Left forelimb (tissue), 1 donor: ENCODE measurements at places on chromosomes 11 and 22.

DNA sequence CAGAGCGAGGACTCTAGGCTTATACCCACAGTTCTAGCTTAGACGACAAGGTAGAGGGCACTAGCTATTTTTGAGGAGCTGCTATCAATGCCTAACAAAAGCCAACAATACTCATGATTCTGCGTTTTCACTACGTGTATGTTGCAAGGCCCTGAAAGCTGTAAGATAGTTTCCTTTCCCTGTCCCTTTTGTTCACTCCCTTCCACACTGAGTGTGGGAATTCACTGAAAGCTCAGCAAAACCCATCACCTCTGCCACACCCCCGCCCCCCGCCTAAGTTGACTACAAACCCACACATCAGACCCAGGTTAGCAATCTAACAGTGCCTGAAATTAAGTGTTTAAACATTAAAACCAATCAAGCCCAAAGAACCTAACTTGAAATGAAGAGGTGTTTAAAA lies 6.2 kb upstream of the LDLRAD3 start:
- DNase-seq: no peak

DNA sequence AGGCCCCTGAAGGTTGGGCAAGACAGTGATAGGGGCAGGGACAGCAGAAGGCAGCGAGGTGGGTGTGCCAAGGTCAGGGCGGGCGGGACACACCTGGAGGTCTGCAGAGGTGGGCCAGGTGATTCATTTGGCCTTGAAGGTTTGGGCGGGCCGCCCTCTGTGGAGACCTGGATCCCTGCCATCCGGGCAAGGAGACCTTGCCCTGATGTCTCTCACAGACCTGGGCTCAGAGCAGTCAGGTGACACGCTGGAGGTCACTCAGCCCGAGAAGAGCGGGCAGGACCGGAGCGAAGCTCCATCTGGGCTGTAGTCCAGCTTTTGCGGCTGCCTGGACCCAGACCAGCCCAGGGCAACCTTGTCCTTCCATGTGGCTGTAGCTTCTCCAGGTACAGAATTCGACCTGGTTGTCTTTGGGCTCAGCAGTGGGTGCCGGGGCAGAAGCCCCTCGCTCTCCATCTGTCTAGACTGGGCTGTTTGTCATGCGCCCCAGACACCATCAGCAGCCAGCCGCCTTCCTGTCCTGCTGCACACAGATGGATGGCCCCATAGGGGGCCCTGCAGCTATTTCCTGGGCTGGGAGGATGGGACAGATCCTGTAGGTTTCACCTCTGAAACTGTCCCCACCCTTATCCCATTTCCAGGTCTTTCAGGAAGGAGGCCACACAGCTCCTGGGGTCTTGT lies 3.1 kb downstream of the MRGPRG start:
- DNase-seq: peak; percentile 46

DNA sequence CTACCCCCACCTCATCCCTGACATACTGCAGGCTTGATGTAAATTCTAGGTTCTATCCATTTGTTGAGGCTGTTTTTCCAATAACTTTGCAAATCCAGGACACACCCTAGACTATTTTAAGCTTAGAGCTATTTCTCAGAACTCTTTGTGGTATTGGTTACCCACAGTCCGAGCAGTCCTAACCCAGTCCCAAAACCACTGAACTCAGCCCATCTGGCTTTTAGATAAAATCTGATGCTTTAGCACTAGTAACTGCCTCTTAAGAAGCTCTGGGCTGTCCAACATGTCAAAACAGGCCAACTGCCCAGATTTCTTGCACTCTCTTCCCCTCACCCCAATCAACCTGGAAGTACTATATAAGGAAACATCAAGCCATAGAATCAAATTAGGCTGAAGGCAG lies 344.4 kb upstream of the CADM1 start:
- DNase-seq: no peak

DNA sequence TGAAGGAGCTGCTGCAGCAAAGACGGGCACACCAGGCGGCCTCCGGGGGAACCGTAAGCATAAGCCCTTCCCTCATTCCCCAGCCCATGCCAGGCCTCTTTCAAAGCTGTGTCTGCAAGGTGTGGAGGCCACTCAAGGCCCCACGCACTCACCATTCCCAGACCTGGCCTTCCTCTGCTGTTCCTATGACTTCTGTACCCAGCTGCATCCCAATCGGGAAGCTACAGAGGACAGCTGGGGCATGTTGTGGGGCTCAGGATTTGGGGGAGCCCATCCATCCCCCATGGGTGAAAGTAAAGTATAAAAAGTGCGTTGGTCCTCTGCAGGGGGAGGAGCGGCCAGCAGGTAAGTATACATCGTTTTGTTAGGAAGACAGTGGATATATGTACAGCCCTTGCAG lies 2.2 kb downstream of the POU2AF3 start:
- DNase-seq: no peak

DNA sequence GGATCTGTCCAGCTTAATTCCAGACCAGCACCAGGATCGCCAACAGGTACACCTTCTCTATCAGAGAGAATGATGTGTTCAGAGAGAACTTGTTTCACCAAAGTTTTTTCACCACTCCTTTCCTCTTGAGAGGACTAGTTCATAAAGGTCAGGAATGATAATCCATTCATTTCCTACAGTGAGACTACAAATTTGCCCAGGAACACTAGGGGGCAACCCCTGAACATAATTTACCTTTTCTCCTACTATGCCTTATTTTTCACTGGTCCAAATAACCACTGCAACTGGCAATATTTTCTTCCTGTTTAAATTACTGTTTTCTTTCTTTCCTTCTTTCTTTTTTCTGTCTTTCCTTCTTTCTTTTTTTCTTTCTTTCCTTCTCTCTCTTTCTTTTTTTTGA lies 22.5 kb downstream of the CAVIN3 start:
- DNase-seq: no peak

DNA sequence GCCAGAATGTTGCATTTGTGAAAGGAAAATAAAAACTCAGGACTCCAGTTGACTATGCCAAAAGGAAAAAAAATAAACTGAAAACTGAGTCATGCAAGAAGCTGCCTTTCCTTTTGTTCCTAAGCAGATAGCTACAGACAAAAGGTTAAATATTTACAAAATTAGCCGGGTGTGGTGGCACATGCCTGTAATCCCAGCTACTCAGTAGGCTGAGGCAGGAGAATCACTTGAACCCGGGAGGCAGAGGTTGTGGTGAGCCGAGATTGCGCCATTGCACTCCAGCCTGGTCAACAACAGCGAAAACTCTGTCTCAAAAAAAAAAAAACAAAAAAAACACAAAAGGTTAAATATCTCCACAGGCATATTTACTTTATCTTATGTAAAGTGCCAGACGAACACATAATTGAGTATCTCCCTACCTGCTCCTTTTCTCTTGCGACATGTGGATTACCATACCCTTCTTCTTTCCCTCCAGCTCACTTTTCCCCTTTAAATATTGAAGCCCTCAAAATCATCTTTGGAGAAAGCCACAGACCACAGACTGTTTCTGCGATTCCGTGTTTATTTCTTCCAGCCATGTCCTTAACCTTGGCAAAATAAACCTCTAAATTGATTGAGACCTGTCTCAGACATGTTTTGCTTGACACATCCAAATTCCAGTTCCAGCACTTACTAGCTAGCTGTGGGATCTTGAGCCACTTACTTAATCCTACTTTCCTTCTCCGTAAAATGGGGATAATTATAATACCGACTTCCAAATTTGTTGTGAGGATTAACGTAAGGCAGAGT lies 2.3 kb upstream of the SMPD1 start:
- DNase-seq: no peak

DNA sequence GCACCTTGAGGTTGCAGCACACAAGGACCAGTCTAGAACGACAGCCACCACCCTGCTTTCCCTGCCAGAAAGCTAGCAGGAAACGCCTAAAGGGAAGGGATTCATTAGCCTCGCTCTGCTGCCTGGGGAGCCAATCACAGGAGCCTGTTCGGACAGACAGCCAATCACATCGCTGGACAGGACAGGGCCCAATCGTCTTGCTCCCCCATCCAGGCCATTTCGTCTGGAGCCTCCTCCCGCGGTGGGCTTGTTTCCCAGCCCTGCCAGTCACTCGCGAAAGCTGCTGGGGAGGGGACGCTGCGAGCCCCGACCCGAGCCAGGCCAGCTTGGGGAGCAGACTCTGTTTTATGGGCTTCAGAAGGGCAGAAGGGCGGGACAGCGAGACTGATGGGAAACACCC lies 79.8 kb upstream of the NCAM1 start:
- peak; percentile 82 for DNase-seq

DNA sequence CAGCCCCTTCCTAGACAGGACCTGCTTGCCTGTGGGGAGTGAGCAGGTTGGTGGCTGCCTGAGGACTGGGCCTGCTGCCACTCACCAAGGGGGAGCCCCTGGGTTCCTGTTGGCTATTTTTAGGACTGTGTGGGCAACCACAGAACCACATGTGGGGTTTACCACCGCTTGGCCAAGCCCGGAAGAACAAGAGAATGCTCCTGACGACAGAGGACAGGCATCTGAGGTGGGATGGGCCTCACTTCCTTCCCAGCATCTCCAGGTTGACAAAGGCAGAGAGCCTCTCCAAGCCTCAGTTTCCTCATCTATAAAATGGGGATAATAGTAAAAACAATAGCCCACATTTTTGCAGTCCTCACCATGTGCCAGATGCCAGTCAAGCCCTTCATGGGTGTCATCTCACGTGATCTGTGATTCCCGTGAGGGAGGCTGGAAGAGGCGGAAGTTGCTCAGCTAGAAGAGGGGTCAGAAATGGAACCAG lies 43.6 kb downstream of the LRRC32 start:
- DNase-seq: peak; percentile 66

- DNase-seq: peak; percentile 57
These were observed 87.7 kb upstream of the RTL6 start for GRCh38 chr22:44585559-44586350.

DNA sequence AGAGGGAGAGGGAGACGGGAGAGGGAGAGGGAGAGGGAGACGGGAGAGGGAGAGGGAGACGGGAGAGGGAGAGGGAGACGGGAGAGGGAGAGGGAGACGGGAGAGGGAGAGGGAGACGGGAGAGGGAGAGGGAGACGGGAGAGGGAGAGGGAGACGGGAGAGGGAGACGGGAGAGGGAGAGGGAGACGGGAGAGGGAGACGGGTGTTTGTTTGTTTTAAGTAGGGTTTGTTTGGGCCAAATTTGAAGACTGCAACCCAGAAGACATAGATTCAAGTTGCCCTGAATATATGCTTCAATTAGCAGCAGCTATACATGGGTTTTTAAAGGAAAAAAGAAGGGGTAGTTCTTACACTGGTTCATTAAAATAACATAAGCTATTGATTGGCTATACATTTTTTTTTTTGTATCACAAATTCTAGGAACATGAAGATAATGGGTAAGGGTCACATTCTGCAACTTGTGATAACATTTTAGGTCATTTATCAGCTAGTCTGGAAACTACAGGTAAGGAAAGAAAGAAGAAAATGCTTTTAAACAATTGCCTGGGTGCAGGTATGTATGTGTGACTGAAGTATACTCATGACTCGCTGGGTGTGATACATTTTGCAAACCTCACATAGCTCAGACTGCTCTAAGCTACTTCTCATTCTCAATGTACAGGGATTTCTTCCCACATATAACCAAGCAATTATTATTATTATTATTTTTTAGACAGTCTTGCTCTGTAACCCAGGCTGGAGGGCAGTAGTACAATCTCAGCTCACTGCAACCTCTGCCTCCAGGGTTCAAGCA lies 67.3 kb downstream of the MCHR1 start:
- DNase-seq: no peak

DNA sequence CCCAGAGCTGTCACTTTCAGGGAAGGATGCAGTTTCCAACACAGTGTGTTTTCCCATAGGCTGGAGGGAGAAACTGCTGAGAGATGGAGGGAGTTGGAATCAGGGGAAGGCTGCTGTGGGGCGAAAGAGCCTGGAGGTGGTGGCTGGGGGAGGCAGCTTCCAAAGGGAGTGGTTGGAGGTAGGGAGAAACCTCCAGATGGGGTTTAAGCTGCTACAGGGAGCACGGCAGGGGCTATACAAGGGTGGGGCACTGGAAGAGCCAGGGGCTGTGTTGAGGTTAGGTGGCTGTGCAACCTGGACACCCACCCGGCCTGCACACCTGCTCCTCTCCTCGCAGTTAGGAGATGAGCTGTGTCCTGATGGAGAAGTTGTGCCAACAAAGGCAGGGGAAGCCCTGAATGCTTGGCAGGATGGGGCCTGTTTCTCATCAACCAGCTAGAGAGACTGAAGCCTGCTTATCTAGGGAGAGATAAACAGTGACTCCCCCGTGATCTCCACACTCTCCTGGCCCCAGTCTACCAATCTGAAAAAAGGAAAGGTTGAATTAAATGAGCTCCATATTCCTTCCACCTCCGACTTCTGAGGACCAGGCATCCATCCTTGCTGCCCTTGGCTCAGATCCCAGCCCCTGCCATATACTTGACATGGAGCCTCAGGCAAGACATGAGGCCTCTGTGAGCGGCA lies 3.6 kb upstream of the SLCO2B1 start:
- DNase-seq: no peak
